ENCODE measurements at places on chromosomes 13 and 19. TPM values are rescaled to one million over a fixed set of nuclear protein-coding genes. Genes with fewer than 3 reads are reported as not detected.

TEX26 gene
- 0.81 TPM for polyA plus RNA-seq

BCL2L12 gene
- polyA plus RNA-seq, result 36.1 TPM

IZUMO2 gene
- not detected for polyA plus RNA-seq

BABAM1 gene
- 121 TPM for polyA plus RNA-seq

APOC4 gene
- not detected for polyA plus RNA-seq

GARIN5A gene
- polyA plus RNA-seq, result 3.3 TPM

C19orf38 gene
- polyA plus RNA-seq, result 2.2 TPM

ZNF525 gene
- polyA plus RNA-seq, result 8.9 TPM

CCL25 gene
- 0.45 TPM for polyA plus RNA-seq
